ENCODE measurements at places on chromosomes 12 and 14.
A peak's percentile ranks its signal among the peaks of the same experiment; 100 is the strongest.

GRCh38 chr14:44988694-44989093 is 26.7 kb downstream of the TOGARAM1 start:
- no peak for DNase-seq

- no peak for DNase-seq
Measured at GRCh38 chr12:114945351-114945750, 261.4 kb upstream of the TBX3 start.

- DNase-seq = no peak
Measured at GRCh38 chr14:68412505-68413465, 380.1 kb downstream of the ZFP36L1 start.

GRCh38 chr12:70806043-70806442 is 114.5 kb downstream of the PTPRR start:
- DNase-seq = no peak

- DNase-seq = no peak
Measured at GRCh38 chr12:105025890-105026289, 39.8 kb downstream of the NOPCHAP1 start.

DNA sequence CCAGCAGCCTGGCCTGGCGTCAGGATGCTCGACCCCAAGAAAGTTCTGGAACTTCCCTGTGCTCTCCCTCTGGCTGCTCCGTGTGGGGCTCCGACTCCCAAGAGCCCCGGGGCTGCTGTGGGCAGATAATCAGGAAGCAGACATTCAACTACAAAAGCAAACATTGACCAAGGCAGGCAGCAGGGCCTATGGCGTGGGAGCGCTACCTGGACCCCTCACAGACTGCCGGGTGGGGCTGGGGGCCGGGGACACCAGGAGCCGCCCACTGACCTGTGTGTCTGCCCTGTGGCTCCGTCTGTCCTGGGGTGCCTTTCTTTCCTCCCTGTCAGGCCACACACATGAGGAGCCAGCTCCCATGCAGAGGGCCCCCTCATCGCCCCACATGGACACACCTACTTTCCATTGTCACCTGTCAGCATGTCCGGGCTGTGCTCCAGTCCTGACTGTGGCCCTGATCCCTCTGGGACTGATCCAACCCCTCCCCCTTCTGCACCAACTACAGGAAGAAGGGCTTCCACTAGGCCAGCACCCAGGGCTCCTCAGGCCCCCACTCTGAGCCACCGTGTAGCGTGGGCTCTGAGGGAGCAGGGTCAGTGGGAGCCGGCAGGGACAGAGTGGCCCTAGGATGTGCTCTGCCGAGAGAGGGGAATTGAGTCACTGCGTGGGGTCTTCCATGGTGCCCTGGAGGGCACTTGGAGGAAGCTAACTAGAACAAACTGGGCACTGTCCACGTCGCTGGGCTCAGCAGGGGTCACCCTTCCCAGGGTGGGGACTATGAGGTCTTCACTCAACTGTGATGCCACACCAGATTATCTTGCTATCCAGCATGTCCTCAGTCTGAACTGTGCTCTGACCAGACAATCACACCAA is 215.4 kb upstream of the C14orf180 start:
- no peak for DNase-seq

DNA sequence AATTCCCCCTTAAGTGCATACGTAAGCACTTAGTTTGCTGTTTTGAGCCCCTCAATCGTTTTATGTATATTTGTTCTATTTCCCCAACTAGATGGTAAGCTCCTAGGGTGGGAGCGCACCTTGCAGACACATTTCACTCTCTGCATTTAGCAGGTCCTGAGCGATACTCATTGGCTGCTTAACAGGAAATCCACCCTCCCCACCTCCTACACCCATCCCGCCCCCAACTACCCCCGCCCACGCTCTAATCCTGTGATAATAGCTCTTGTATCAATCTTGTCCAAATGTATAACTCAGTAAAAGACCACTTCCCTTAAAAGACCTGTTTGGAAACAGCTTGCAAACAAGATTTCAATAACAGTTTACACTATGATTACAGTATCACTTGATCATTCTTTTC is 8.1 kb downstream of the LPAR5 start:
- no peak for DNase-seq

DNA sequence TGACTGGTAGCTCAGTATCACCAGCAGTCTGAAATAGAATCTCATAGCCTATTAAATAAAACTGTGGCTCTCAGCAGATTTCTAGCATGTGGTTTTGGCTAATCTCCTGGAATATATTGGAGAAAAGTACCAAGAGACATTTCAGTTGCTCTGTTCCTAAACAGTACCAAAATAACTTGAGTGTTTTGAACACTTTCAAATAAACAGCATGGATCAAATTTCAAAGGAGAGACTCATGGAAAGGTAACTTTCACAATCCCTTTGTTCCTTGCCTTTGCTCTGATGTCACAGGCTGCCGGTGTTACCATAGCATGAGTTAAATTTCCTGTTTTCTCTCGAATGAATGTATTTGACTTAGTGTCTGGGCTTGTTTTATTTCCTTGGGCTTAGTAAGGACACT is 3.4 kb downstream of the ARG2 start:
- DNase-seq = no peak

GRCh38 chr14:60965402-60965801 is 15.5 kb downstream of the TRMT5 start:
- no peak for DNase-seq

DNA sequence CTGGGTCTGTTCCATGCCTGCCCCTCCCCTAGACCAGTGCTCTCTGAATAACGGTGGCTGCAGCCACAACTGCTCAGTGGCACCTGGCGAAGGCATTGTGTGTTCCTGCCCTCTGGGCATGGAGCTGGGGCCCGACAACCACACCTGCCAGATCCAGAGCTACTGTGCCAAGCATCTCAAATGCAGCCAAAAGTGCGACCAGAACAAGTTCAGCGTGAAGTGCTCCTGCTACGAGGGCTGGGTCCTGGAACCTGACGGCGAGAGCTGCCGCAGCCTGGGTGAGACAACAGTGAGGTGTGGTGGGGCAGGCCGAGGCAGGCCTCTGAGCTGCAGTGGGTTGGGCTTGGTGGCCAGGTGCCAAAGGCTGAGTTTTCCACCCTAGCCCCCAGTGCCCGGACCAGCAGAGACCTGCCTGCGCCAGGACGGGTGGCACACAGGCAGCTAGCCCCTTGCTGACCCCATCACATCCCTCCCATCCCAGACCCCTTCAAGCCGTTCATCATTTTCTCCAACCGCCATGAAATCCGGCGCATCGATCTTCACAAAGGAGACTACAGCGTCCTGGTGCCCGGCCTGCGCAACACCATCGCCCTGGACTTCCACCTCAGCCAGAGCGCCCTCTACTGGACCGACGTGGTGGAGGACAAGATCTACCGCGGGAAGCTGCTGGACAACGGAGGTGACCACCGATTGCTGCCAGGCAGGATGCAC is 28.2 kb upstream of the LRP1-AS start:
- DNase-seq = no peak

DNA sequence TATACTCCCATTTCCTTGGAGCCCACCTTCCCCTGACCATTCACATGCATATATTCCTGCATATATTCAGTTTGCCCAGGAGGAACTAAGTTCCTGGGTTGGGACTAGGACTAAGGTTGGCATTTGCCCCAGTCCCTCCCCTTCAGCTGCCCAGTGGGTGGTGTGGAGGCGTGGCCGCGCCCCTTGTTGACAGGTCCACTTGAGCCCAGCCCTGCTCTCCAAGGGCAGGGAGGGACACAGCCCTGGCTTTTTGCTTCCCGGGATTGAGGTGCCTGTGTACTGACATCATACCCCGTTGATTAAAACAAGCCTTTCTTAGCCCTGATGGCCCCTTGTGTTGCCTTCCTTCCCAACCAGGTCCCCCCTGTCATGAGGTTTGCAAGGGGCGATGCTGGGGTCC is 7.3 kb downstream of the ERBB3 start:
- DNase-seq = no peak

DNA sequence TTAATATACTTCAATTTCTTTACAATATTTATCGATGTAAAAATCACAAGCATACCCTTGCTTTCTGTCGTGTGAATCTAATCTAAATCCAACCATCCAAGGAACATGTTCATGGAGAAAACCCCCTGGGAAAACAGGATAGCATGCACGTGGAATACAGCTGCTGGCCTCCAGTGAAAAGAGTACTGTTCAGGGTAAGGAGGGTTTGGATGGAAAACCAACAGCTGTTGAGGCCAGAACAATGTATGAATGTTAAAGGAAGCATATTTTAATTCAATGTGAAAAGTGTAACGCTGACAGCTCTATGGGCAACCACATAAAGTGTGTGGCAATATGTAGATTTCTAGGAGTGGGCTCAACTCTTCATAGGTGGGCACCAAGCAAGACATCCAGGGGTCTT is 344.0 kb downstream of the TMEM132D start:
- no peak for DNase-seq

- no peak for DNase-seq
Measured at GRCh38 chr12:31023271-31023724, 50.4 kb upstream of the DDX11 start.

DNA sequence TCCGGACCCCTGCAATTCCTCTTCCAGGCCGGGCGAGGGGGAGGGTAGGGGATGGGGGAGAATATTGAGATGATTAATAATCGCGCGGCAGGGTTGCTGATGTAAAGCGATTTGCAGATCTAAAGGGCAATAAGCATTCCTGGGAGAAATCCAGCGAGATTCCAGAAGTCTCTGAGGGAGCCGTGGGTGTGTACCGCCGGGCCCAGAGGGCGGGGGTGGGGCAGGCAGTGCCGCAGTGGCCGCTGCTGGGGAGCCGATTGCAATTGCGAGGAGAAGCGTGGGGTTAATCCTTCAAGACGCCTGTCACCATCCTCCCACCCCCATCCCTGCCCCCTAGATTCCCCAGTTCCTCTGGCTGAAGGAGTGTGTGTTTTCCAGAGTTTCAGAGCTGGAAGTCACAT is 16.4 kb downstream of the FOS start:
- DNase-seq = no peak

GRCh38 chr14:40487824-40488223 is 1055.6 kb upstream of the FBXO33 start:
- no peak for DNase-seq

DNA sequence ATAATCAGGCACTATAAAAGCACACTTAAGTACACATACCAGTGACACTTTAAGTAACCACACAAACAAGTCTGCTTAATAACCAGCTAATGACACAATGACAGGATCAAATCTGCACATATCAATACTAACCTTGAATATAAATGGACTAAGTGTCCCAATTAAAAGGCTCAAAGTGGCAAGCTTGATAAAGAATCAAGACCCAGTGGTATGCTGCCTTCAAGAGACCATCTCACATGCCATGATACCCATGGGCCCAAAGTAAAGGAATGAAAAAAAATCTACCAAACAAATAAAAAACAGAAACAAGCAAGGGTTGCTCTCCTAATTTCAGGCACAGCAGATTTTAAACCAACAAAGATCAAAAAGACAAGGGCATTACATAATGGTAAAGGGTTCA is 470.4 kb downstream of the TRHDE start:
- DNase-seq = no peak

DNA sequence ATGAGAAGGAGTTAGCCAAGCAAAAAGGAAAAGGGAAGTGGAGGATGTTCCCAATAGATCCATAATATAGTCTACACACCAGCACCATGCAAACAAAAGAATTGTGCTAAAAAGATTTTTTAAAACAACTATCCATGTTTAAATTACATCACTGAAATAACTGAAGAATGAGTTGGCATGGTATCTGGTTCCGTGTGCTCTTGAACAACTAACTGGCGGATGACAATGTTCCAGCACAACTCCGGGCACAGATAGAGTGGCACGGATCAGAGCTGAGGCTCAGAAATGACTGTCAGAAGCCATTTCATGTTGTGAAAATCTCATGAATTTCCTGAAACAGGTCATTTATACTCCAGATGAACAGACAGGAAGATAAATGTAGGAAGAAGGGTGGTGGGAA is 153.1 kb downstream of the HMGA2 start:
- no peak for DNase-seq

GRCh38 chr12:9636150-9636850 is 28.6 kb upstream of the KLRB1 start:
- no peak for DNase-seq

- DNase-seq = no peak
Measured at GRCh38 chr14:104011824-104012517, 69.6 kb upstream of the RD3L start.

- no peak for DNase-seq
Measured at GRCh38 chr14:105484069-105484996, 2.4 kb upstream of the CRIP1 start.

DNA sequence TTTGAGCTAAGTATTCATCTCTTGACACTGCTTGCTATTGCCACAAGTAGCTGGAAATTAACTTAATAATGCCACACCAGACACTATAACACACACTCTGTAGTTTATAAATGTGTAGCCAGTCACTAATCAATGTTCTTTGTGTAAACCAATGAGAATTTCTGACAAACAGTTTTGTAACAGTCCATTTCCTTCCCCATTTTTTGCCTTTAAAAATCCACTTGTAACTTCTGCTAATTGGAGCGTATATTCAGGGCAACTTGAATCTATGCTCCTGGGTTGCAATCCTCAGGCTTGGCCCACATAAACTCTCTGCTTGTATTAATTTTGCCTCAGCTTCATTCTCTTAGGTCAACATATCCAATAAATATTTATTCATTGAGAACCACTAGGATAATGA is 125.0 kb upstream of the DHRS4 start:
- DNase-seq = no peak

DNA sequence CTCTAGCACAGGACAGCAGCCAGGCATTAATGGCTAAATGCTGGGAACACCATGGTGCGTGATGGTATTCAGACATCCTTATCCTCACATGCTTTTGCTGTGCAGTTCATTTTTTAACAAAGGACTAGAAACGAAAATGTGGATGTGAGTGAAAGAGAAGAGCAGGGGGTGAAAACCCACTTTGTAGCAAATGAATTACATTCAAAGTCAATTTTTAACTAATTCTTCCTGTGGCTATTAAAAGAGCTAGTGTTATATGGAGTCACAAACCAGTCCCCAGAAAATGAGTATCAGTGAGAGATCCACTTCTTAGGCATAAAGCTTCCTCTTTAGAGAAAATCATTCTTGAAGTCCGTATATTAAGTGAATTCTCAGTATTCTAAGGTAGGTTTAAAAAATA is 592.0 kb upstream of the LMO3 start:
- no peak for DNase-seq

- no peak for DNase-seq
Measured at GRCh38 chr14:39430762-39431415, 1.3 kb downstream of the FBXO33 start.

- DNase-seq = no peak
Measured at GRCh38 chr12:74185360-74185759, 352.3 kb upstream of the ATXN7L3B start.

GRCh38 chr14:85897808-85898207 is 367.9 kb downstream of the FLRT2 start:
- no peak for DNase-seq

- DNase-seq = peak; percentile 81
Measured at GRCh38 chr12:108803428-108804105, 53.8 kb downstream of the SSH1 start.
